ENCODE measurements at places on chromosomes 11 and 22.

DNA sequence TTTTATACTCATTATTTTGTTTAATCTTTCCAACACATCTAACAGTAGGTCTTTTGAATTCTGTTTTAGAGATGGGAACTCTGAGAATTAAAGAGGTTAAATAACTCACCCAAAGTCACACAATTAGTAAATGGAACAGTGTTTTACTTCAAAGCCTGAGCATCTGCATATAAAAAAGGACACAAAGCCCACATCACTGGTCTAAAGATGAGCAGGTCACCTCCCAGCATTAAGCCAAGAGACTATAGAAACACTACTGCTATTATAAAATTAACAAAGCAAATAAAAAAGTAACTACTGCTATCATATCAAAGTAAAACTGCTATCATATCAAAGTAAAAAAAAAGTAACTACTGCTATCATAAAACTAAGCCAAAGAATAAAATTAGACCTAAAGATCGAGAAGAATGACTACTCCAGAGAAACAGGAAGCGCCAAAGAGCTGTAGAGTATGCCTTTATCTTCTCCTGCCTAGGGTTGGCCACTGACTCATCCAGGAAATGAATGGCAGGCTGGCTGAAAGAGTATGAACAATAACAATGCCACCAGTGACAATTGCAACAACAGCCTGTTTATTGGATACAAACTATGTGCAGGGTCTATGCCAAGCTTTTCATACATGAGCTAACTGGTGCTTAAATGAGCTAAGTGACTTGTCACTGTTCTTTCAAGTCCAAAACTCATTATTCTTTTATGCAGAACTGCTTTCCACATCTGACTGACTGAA, 1153.0 kb upstream of the TENM4 start:
- no peak for DNase-seq

DNA sequence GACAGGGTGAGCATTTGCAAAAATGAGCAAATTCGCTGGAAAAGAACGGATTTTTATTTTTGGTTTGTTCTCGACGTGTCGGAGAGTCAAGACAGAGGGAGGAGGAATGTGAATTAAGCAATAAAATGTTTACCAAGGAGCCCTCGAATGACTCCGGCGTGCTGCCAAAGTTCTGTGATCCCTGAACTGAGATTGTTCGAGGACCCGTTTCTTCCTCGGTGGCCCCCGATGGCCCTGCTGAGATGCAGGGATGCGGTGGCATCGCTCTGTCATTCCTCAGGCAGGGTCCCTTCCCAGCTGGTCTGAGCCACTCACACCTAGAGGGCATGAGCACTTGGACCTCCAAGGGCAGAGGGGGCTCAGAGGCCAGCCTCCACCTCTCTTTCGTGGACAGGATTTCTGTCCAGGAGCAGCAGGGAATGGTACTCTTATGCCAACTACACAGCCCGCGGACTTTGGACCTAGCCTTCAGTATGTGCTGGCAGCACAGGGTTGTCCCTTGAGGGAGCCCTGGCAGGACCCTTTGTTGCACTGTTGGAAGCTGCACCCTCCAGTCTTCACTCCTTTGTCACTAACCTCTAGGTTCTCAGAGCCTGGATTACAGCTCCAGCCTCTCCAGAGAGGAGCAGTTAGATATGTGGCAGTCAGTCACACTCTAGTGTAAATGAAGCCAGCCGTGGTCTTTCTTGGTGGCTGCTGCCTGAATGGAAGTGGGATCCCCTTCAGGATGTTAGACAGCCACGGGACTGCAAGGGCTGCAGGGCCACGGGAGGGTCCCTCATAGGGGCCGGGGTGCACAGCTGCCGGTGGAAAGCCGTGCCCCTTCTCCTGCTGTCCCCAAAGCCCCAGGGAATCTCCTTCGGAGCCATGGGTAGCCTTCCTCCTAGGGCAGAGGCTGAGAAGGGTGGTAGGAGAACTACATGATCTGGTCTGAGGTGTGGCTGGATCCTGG, 109.4 kb upstream of the ANO1 start:
- no peak for DNase-seq

DNA sequence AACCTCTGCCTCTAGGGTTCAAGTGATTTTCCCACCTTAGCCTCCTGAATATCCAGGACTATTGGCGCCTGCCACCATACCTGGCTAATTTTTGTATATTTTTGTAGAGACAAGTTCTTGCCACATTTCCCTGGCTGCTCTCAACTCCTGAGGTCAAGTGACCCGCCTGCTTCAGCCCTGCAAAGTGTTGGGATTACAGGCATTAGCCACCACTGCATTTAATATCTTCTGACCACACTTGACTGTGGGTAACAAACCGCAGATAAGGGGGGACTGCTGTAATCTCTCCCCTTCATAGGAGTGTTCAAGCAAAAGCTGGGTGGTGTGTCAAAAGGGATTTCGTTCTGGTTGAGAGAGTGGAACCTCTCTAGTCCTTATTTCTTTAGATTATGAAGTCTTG, 53.4 kb downstream of the GRAMD1B start:
- DNase-seq: no peak

DNA sequence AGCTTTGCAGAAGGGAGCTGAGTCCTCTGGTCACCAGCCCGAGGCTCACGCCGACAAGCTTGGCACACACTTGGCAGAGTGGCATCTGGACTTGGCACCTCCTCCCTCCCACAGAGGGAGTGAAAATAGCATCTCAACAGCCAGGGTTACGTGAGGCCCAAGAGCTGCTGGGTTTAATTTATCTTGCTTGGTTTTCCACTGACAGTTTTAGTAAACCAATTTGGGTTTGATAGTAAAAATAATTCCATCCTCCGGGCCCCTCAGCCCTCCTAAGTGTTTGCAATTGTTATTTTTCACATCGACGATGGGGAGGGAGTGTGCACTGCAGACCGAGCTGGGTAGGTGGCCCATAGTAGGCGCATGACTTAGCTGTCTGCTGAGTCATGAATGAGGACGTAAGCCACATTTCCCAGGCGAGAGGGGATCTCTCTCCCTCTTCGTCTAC, 107.6 kb upstream of the ASPHD2 start:
- no peak for DNase-seq

GRCh38 chr11:49208006-49208721, at the start of gene FOLH1:
Gene FOLH1, minus strand, starts transcription at chr11:49208602. Its CDS starts 193 bp downstream, at chr11:49208409.
- DNase-seq: no peak

Measured in activated CD8-positive, alpha-beta memory T cell treated with anti-CD3 and anti-CD28 coated beads, Interleukin-2, amount 50 U/mL, for 48 hours (primary cell).